Thymus (tissue), 14 donors: ENCODE measurements at places on chromosomes 3 and 15.

GRCh38 chr3:63050548-63051177 is 175.4 kb upstream of the CADPS start:
- DNase-seq = no peak

GRCh38 chr3:45442679-45443253 is 54.4 kb downstream of the LARS2 start:
- DNase-seq = no peak

DNA sequence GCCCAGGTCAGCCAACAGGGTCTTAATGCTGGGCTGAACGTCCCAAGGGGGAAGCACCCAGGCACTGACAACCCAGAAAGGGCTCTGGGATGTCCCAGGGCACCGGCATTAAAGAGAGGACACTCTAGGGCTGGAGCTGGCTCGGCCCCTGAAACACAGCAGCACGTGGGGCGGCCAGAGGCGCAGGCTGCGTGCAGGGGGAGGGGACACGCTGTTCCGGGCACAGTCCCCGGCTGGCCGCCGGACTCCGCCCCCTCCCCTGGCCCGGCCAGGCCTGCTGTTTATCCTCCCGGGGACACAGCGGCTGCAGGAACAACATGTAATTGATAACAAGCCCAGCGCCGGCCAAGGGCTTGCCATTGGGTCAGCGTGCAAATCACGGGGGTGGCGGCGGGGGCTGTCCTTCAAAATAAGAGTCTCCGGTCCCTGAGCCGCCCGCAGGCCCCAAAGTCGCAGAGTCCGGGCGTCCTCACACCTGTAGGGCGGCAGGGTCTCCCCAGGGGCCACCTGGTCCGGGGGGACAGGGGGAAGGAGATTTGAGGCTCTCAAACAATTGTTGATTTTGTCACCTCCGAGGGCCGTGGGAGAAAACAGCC is 1.3 kb downstream of the KLF15 start:
- DNase-seq = no peak

DNA sequence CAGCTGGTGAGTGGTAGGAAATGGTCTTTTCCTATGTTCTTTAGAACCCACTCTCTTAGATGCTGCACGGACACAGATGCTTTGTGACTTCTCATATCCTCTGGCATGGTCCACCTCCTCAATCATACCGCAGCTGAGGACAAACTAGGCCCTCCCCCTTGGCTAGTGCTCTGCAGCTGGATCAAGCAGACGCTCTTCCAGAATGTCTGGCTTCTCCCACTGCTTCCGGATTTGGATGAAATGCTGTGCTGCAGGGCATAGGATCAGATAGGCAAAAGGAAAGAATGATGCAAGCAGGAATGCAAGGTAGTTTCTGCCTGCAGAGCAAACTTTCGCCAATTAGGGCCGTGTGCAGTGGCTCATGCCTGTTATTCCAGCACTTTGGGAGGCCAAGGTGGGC is 75.7 kb upstream of the SLC4A7 start:
- DNase-seq = no peak

DNA sequence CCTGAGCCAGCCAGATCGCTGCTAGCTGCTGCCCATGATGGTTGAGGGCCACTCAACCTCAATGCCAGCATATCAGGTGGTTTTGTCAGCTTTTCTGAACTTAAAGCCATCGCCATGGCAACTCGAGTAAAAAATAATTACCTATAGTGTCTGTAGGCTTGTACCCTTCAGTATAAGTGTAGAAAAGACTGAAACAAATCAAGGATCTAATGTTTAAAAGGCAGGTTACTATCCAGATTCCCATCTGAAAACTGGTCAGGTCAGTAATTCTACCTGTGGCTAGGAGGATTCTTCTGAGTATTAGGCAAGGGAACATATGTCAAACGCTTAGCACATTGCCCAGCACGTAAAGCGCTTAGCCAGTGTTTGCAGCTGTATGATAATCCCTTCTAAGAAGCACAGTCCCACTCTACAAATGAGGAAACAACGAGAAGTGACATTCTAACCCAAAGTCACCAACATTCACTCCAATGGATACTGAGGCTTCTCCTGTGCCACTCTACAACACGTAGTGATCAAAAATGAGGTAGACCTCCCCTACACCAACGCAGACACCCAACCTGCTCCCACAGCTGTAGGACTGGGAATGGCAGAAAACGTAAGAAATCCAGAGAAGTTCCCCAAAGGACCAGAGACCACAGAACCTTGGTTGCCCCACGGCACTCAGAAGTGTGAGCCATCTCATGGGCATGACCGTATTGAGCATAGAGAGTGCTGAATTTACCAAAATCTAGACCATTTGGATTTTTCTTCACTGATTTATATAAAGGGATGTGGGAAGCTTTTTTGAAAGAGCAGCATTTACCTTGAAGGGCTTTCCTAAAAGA is 55.3 kb downstream of the SLTM start:
- no peak for DNase-seq

- DNase-seq = no peak
These were observed 180.6 kb downstream of the ROBO1 start for GRCh38 chr3:79587150-79587549.

- no peak for DNase-seq
These were observed 50.7 kb downstream of the DNAJB8 start for GRCh38 chr3:128415773-128416577.

DNA sequence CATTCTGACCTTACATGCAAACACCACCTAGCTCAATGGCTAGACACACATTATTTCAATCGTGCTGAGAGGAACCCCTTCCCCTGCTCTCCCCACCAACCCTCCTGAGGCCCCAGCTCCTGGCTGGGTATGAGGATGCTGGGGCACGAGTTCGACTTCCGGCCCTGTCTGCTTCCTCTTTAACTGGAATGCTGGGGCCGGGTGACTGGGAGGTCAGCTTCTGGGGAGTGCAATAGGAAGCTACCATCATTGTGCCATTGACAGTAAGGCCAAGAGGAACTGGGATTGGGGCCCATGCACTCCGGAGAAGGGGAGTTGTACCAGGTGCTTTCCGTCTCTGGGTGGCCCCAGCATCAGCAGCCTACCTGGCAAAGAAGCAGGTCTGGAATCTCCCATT is 15.6 kb upstream of the TLE3 start:
- no peak for DNase-seq

GRCh38 chr15:91940496-91941381 is 87.2 kb downstream of the SLCO3A1 start:
- DNase-seq = no peak

DNA sequence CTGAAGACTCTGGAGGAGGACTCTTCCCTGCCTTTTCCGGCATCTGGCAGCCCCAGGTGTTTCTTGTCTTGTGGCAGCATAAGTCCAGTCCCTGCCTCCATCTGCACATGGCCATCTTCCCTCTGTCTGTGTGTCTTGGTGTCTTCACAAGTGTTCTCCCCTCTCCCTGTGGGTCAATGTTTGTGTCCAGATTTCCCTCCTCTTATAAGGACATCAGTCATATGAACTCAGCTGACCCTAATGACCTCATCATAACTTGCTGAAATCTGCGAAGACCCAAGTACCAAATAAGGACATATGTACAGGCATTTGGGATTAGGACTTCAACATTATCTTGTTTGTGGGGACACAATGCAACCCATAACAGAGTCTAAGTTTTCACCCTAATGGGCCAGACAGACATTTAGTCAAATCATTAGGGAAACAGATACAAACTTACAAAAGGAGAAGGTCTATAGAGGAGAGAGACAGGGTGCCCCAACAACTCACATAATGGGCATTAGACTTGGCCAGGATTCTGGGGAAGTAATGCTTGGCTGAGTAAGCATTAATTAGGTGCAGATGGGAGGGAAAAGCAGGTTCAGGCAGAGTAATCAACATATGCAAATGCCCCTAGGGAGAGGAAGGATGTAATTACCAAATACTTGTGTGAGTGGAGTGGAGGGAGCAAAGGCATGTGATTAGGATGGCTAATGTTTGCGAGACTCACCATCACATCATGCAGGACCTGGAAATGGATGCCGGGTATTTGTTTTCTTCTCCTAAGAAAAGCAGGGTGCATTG is 372.8 kb upstream of the TBL1XR1 start:
- no peak for DNase-seq

- DNase-seq = no peak
These were observed 290.0 kb downstream of the TLE3 start for GRCh38 chr15:69807721-69808120.
